ENCODE measurements at places on chromosomes 13 and 19.

DNA sequence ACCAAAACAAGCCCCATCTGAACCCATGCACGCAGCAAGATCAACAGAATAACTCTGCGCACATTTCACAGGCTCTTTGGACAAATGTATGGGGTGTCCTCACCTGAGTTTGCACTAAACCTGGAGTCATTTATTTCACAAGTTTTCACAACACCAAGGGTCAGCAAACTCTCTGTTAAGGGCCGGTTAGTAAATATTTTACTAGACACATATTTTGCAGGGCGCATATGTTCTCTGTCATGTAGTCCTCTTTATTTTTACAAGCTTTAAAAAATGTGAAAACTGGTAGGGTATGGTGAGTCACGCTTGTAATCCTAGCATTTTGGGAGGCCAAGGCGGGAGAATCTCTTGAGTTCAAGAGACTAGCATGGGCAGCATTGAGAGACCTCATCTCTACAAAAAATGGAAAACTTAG, 45.5 kb upstream of the DPRX start:
- DNase-seq: no peak

GRCh38 chr19:56983171-56983570, 136.6 kb upstream of the USP29 start:
- no peak for DNase-seq

DNA sequence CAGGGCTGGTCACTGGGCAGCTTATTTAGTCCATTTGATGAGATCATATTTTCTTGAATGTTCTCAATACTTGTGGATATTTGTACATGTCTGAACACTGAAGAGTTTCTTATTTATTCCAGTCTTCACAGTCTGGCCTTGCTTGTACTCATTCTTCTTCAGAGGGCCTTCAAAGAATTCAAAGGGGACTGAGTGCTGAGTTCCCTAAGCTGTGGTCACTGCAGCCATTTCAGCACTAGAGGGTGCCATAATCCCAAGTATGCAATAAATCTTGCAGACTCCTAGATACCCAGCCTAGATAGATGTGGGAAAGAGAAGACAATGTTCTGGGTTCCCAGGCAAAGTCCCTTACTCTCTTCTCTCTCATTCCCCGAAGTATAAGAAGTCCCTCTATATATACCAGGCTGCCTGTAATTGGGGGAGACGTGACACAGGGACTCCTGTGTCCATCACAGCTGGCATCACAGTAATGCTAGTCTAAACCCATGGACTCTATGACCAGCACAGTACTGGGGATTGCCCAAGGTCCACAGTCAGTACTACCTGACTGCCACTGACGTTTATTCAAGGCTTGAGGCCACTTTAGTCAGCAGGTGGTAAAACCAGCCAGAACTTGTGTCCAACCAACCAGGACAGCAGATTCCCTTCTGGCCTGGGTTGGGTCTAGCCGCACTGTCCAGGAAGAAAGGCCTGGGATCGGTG, 8.9 kb upstream of the VN1R1 start:
- DNase-seq: no peak

DNA sequence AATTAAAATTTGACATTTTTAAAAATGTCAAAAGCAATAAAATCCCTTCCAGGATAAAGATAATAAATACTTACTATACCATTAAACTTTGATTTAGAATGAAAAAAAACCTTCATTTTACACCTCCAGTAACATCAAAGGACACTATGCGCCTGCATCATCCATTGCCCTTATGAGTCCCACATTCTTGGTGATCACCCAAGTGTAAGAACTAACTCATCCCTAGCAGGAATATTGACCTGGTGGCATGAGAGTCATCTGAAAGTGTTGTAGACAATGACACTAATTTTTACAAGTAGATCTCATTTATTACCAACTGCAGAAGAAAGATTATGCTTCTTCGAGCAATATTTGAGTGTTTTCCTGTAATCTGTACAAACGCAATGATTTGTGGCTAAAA, 1128.9 kb downstream of the EFNB2 start:
- no peak for DNase-seq

DNA sequence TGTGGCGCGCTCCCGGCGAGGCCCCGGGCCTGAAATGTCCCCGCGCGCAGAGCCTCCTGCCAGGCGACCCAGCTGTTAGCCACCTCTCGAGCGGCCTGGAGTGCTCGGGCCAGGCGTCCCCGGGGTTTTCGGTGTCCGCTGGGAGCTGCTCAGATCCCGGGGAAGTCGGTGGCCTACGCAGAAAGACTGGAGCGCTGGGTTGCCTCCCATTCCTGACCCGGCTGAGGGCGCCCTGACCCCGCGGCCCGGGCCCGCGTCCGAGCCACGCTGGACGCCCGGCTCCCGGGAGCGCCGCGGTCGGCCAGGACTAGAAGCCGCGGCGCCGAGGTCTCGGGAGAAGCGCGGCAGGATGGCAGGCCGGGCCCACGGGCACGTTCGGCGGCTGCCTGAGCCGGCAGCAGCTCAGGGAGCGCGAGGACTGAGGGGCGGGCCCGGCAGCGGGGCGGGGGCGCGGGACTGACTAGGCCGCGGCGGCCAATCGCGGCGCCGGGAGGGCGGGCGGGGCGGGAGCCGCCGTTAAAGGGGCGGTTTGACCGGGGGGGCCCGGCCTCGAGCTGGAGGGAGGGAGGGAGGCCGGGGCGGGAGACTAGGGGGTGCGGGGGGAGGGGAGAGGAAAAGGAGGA, 1.3 kb upstream of the ZIC2 start:
- peak; percentile 68 for DNase-seq

GRCh38 chr19:15475169-15475568, 4.1 kb downstream of the PGLYRP2 start:
- DNase-seq: no peak

- no peak for DNase-seq
These were observed 83.4 kb downstream of the GPR12 start for GRCh38 chr13:26677156-26677555.

- no peak for DNase-seq
These were observed 4.4 kb upstream of the INTS6 start for GRCh38 chr13:51457086-51457815.

DNA sequence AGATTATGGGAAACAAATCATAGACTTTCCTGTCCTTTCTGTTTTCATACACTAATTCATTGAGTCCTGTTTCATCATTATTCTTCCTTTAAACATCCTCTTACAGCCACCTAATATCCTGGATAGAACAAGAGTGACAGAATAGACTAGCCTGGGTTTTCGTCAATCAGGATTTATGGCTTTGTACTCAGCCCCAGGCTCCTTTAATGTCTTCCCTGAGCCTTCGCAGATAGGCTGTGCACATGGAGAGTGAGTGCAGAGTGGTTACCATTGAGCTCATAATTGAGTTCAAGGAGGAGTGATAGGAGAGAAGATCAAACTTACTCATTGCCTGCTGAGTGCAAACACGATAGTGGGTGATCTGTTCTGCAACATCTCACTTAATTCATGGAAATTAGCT, 304.9 kb downstream of the TDRD3 start:
- DNase-seq: no peak

DNA sequence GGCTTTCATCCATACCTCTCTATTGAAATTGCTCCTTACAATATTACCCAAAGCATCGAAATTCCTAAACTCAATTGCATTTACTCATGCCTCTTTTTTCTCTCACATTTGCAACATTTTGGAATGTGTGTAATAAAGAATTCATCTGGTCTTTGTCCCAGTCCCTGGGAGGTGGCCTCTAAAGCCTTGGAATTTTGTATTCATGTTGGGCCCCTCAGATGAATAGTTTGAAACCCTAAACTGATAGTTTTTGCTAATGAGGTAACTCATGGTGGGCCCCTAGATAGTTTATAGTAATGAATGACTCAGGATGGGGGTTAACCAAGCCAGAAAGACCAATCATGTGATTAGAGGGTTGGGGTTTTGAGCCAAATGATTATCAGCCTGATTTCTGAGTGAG, 490.4 kb downstream of the DIAPH3 start:
- DNase-seq: no peak

- DNase-seq: no peak
These were observed 79.2 kb downstream of the IRS2 start for GRCh38 chr13:109707044-109707741.

- no peak for DNase-seq
These were observed 600.8 kb downstream of the DIAPH3 start for GRCh38 chr13:59562924-59563323.

DNA sequence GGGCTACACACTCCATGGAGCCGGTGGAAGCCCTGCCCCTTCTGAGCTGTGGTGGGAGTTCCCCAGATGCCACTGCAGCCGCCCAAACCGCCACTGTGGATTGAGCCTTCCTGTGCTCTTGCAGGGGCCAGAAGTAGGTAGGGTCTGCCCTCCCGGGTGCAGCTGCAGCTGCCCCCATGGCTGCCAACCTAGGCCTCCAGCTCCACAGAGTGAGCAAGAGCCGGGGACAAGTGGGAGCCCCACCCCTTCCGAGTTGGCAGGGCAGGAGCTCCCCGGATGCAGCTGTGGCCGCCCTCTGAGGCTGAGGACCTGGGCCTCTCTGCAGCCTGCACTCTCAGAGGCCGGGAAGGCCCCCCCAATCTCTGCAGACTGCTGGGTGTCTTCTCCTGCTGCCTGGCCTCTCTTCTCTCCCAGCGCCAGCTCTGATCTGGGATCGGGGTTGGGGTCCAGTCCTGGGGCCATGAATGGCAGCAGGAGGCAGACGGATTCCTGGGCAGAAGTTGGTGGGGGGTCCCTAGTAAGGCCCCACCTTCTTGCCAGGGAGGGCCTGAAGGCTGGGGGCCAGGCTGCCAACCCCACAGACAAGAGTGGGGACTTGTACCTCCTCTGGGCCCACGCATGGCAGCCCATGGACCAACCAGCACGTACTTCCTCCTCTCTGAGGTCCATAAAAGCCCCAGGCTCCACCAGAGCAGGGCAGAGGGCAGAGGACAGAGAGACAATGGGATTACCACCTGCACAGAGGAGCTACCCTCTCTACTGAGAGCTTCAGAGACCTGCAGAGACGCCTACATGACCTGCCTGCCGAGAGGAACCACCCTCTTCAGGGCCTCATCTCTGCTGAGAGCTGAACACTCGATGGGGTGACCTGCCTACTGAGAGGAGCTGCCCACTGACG, 28.9 kb downstream of the AP2S1 start:
- DNase-seq: peak; percentile 52

DNA sequence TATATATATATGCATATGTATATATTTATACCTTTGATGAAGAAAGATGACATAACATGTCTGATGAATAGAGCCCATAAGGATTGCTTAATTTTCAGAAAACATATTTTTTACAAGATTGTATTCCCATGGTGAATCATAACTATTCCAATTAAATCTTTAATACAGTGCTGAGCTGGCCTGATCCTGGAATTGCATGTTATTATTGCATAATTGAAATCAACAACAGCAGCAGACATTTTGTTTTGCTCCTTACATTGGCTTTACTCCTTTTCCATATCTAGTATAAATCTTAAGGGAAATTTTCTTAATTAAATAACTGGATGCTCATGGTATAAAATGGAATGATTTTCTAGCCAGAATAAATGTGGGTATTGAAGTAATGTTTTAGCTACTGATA, 22.0 kb downstream of the POSTN start:
- no peak for DNase-seq

GRCh38 chr13:103694471-103694870, 628.3 kb upstream of the SLC10A2 start:
- DNase-seq: no peak

DNA sequence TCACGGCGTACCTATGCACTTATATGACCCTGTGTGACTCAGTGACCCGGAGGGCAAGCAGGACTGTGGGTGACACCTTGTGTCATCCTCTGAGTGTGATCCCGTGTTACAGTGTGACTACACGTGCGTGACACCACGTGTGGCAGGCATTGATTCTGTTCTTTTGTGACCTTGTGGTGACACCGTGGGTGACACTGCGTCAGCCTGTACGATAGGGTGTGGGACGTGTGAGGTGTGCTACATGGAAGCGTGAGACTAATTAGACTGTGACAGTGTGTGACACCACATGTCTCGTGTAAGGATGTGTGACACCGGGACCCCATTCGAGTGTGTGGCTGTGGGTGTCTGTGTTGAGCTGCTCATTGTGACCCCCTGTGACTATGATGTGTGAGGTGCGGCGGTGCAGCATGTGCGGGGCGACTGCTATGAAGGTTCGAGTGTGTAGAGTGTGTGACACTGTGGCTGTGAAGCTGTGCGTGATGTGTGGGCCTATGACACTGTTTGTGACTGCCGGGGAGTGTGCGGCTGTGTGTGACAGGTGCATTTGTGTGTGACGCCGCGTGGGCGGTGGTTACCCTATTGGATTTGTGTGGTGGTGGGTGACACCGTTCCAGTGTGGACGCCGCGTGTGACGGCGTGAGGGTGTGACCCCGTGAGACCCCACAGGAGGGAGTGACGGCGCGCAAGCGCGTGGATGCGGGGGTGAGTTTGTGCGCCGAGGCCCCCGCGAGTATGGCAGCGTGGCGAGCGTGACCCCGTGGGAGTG, 399 bp upstream of the SPTBN4 start:
- DNase-seq: peak; percentile 69

DNA sequence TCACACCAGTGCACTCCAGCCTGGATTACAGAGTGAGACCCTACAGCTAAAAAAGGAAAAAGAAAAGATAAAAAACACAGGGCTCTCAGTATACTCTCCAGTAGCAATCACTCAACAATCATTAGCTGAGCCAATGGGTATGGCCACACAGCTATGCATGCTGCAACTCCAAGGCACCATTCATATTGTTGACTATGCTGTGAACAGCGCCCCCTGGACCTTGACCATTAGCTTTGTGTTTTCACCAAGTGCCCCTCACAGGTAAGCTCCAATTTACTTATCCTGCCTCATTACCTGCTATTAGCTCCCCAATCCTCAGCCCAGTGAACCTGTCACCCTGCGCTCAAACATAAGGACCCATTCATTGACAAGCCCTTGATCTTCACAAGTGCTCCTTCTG, 35.8 kb downstream of the ZIC5 start:
- DNase-seq: no peak

- DNase-seq: no peak
These were observed 193.5 kb upstream of the NBEA start for GRCh38 chr13:34748596-34748995.

DNA sequence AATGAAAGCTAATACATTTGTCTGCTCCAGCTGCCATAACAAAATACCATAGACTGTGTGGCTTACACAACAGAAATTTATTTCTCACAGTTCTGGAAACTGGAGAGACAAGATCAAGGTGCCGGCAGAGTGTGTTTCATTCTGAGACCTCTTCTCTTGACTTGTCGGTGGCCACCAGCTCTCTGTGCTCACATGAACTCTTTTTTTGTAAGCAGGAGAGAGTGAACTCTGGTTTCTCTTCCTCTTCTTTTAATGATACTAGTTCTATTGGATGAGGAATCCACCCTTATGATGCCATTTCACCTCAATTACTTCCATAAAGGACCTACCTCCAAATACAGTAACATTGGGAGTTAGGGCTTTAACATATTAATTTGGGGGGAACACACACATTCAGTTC, 11.7 kb downstream of the KCTD12 start:
- no peak for DNase-seq

DNA sequence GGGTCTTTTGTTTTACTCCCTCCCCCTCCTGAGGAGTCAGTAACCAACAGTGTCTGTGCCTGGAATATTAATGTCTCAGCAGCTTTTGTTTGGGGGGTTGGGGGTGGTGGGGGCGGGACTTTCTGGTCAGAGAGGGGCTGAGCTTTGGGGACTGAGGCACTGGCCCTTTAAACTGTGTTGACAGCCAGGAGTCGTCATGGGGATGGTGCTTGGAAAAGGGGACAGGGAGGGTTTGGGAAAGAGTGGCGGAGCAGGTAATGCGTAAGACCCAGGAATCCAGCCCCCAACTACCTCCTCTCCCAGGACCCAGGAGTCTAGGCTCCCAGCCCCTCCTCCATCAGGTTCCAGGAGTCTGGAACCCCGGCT, 5.2 kb downstream of the CADM4 start:
- no peak for DNase-seq
